ENCODE measurements at places on chromosomes 2 and 18. TPM values are rescaled to one million over a fixed set of nuclear protein-coding genes. Genes with fewer than 3 reads are reported as not detected.

DNA sequence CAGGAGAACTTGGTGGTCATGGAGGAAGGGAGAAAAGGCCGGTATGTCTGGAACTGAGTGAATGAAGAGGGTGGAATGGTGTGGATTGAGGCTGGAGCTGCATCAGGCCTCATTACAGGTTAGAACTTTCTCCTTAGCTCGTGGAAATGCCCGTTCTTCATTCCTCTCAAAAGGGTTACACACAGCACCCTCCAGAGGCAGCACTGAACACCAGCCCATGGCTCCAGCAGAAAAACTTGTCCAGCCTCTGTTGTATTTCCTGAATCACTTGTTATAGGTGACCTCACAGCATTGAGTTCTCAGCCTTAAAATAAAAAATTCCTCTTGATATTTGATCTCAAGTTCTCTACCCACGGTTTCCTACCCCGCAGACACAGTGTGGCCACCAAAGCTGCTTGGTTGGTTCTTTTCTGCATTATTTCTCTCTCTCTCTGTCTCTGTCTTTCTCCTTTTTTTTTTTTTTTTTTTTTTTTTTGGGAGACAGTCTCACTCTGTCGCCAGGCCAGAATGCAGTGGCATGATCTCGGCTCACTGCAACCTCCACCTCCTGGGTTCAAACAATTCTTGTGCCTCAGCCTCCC, 89.6 kb downstream of the ITGB1BP1 start:
- no peak for DNase-seq

DNA sequence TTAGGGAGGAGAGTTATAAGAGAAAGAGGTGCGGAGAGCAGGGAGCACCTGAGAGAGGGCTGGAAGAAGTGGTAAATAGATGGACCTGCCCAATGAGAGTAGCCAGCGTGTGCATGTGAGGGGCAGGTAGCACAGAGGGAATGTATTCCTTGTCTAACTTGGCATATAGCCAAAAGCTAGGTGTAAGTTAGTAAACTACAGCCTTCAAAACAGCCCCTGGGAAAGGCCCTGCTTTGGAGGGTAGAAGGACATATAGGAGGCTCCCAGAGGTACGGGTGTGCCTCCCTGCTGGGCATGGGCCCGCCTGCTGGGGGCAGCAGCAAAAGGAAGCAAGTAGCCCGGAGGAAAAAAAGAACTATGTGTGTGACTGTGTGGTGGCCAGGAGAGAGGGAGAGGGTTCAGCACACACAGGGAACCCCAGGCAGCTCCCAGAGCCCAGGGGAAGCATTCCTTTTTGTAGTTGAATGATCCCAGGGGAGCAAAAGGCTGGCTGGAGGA, 48.0 kb downstream of the TCF7L1 start:
- DNase-seq: no peak

DNA sequence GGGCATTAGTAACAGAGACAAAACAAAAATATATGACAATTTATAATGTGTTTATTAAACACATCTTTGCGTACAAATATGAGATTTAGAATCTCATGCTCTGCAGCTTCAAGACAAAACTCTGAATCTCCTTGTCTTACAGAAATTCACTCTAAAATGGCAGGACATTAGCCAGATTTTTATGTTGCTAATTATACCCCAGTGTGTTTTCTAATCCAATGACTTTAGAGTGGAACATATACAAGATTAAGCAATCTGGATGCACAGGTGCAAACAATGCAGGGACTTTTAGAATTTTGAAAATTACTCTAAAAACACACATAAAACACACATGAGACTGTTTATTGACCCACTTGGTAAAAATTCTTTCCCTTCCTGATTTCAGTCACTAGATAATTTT, 85.9 kb downstream of the CALCRL start:
- DNase-seq: no peak

Gene FOXI3
- total RNA-seq: not detected

DNA sequence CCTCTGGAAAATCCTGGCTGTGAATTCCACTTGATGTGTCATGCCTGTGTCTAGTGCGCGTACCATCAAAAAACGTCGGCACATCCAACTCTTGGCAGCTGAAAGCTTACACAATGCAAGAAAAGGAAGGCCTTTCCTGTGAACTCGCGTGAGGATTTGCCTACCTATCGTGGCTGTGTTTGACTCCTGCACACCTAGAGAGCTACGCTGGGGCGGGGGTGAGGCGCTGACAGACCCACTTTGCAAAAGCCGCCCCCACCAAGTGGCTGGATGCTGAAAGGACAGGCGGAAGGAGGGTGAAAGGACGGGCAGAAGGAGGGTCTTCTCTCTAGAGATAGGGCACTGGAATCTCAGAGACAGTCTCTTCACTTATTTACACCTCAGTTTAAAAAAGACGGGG, 270.1 kb downstream of the EIPR1 start:
- DNase-seq: no peak

- DNase-seq: no peak
Observed at GRCh38 chr2:81050580-81051095, 746.1 kb upstream of the LRRTM1 start.

Gene SH2D6
- 0.97 TPM for total RNA-seq

DNA sequence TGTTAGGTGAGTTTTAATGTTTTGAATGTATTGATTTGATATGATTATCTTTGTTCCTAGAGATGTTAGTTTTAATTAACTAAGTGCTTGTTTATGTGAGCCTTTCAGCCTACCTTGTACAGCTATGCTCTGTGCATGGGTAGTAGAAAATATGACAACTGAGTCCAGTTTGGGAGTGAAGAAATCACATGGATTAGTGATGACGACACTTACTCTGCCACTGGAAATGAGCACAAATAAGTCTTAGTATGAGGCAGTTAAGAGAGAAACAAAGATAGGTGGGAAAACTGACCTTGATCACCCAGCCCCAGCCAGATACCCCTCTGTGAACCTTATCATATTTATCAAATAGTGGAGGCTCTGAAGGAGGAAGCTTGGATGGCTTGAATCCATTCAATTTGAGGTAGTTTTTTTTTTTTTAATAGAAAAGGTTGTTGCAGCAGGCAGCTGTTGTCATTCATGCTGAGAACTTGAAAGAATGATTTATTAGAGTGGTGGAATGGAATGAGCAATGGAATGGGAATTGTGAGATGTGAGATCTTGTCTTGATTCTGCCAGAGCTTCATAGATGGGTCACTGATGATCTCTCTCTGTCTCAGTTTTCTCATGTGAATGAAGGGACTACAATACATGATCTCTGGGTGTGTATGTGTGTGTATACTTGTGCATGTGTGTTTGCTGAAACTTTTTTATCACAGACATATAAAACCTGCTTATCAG, 96.4 kb downstream of the MAP3K20 start:
- DNase-seq: no peak
